ENCODE measurements at places on chromosomes 1 and 21.

DNA sequence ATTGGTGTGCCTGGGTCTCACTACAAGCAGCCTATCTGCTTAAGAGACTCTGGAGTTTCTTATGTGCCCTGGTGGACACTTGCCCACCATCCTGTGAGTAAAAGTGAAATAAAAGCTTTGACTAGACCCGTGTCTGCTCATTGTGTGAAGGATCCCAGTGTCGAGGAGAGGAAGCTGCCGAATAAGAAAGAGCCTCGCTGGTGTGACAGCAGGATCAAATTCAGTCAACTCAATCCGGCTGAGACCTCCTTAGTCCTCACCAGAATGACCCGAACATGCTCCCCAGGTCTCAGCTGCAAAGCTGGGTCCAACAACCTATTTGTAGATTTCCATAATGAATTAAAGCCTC, 14.8 kb downstream of the CD2 start:
- no peak for DNase-seq

DNA sequence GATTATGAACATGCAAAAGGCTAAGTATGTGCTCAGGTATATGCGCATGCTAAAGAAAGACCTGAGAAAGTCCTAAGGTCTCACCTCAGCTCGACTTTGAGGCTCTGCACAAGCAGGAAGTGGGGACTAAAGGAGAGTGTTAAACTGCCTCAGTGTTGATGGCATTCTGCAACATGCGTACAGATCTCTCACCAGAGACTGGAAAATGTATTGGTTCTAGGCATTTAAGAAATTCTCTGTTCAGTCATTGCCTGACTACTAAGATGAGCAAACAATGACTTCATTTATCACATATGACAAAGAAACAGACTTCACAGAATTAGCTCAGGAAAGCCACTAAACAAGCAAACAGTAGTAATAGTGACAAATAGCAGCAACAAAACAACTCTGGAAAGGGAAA, 90.8 kb downstream of the USH2A start:
- no peak for DNase-seq

GRCh38 chr1:172482044-172482443, 38.2 kb upstream of the PIGC start:
- no peak for DNase-seq

GRCh38 chr1:28144203-28145135, 32.0 kb downstream of the PTAFR start:
- no peak for DNase-seq

DNA sequence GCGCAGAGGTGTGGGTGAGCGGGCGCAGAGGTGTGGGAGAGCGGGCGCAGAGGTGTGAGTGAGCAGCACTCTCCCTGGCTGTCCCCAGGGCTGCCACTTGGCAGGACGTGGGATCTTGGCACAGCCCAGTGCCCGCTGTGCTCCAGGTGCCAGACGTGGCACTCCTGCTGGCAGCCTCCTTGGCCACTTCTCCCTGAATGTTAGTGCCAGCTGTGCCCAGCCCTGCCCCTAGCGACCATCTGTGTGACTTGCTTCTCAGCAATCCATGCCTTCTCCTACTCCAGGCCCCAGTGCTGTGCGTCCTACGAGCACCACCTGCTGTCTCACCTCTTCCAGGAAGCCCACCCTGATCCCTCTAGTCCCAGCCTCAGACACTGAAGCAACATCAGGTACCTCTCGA, 30.5 kb downstream of the KRTAP10-1 start:
- DNase-seq: no peak

DNA sequence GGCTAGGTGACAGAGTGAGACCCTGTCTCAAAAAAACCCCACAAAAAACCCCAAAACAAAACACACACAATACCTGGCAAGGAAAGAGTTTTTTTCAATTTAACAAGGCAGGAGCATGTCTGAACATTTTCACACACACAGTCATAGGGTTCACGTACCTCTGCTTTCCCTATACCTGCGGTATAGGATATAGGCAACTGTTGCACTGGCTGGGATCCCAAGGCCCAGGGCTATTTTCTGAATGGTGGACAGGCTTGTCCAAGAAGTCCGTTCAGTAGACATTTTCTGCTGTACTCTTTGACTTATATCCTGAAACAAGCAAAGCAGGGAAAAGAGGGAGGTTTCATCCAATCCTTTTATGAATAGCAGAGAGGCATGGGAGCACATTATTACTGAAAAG, 7.6 kb downstream of the TDRKH start:
- DNase-seq: no peak

GRCh38 chr1:224980181-224980580, 50.7 kb downstream of the DNAH14 start:
- no peak for DNase-seq

DNA sequence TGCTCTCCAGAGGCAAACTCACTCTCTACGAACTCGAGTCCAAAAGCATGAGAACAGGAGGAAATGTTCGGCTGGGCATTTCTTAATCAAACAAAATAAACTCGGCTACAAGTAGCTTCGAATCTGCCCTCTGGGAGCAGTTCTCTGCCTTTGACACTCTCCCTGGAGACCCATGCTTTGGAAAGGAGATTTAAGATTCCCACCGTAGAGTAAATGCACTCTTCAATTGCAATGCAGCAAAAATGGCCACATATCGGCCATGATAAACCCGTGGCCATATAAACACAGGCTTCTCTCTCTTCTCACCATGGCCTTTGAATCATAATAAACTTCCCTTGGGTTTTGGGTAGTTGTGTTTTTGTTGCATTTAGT, 215.4 kb downstream of the TOMM20 start:
- no peak for DNase-seq

GRCh38 chr1:44112486-44112885, 6.1 kb upstream of the KLF17 start:
- no peak for DNase-seq

DNA sequence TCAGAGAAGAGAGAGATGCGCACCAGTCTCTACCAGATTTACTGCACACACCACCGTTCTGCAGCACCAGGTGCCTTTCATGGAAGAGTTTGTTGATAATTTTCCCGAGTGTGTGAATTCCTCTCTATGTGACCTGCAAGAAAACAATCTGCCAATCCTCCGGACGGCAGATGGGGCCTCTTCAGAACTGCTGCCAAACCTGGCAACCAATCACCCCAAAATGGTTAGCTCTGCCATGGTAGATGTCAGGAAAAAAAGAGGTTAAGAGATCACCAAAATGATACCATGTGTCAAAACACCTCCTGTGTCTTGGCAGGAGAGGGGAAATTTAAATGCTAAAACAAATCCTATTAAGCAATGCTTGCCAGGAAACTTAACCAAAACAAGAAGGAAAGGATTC, 96.5 kb downstream of the DAB1 start:
- no peak for DNase-seq

DNA sequence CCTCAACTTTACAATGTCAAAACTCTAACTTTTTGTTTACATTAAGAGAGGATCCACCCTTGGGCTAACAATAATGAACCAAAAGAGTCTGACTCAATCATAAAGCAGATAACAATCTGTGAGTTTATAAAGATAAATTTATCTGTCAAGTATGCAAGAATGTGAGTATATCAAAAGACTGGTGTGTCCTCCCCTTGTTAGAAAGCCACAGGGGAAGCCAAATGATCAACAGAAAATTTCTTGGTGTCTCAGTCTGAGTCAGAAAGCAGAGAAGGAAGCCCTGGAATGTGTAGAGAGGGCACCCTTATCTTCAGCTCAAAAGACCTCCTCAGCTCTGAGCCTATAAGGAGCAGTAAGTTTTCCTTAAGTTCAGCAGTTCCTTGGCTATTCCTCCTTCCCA, 13.9 kb upstream of the PDIK1L start:
- DNase-seq: no peak

GRCh38 chr1:85602571-85602970, 22.0 kb downstream of the CCN1 start:
- DNase-seq: no peak

DNA sequence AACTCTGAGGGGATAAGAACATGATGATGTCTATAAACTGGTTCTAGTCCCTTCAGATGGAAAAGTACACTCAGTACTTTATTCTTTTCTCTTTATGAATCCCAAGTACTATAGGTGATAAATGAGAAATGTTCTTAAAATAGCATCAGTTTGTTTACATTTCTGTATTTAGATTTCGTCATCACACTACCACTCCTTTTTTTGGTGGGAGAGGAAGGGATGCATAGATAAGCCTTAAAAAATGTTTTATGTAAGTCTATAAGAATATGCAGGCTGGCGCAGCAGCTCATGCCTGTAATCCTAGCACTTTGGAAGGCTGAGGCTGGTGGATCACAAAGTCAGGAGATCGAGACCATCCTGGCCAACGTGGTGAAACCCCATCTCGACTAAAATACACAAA, 144.8 kb downstream of the USP25 start:
- no peak for DNase-seq

GRCh38 chr1:222373831-222374602, 173.9 kb downstream of the HHIPL2 start:
- DNase-seq: no peak

Measured in CD8-positive, alpha-beta memory T cell (primary cell).